ENCODE measurements at places on chromosomes 13 and 19.

DNA sequence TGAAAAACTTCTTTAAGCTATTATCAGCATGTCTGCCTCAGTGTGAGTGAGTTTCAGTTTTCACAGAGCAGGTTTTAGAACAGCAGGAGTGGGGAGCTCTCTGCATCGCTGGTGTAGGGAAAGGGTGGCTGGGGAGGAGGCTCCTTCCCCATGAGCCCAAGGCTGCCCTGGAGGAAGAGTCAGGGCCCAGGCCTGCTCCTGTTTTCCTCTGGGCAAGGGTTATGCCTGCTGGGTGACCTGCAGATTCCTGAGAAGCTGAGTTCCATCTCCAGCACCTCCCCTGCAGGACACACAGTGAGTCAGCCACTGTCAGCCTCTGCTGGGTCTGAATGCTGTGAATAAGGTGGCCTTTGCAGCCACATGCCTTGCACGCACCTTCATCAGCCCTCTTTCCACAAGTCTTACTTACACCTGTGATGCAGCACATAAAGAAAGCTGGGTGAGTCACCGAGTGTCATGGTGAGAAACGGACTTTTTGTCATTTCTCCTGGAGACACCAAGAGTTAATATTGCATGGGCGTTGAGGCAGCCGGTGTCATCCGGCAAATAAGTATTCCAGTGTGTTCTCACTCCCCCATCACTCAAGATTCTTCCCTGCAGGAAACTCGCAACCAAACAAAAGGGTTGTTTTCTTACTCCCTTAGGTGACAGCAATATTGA is 186.4 kb upstream of the KL start:
- no peak for DNase-seq

- DNase-seq = no peak
Observed at GRCh38 chr19:17606590-17607185, 51.2 kb downstream of the COLGALT1 start.

DNA sequence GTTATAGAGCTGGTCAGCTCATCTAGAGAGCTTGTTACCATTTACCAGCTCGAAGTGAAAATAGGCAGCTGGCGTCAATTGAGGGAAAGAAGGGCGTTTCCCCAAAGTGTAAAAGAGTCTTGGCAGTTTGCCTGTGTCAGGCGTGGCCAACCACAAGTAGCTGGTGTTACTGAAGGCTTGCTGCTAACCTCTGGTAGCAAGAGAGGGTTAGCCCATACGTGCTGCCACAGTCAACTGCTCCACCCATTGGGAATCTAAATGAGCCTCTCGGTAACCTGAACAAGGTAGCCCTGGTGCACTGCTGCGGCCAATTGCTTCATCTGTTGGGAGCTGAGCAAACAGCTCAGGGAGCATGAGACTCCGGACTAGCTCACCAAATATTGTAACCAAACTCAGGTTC is 314.9 kb upstream of the SLITRK5 start:
- DNase-seq = no peak

GRCh38 chr19:1000095-1000494 is at the start of gene GRIN3B:
TSS of gene GRIN3B (plus strand) at chr19:1000419. CDS start at chr19:1000438, 19 bp downstream.
- DNase-seq = peak; percentile 52

DNA sequence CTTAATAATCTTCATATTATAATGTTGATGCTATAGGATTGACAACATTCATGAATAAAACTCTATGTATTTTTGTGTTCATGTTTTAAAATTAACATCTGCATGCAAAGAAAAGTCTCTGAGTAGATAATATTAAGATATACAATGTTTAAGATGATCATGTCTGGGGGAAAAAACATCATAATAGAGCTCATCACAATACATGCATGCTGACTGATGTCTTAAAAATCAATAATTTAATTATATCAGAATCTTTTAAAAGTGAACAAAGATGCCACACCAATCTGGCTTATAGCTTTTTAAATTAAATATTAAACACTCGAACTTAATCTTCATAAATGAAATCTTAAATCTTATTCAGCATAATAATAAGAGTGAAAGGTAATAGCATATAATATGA is 933.9 kb upstream of the MIR17HG start:
- DNase-seq = no peak

DNA sequence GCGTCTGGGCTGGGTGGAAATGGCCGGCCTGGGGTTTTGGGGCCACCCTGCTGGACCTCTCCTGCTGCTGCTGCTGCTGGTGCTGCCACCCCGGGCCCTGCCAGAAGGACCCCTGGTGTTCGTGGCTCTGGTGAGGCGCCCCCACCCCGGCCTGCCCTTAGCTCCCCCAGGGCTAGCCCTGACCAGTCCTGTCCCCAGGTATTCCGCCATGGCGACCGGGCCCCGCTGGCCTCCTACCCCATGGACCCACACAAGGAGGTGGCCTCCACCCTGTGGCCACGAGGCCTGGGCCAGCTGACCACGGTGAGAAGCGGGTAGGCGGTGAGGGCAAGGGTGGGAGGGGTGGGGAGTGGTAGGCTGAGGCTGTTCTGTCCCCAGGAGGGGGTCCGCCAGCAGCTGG is at the start of gene ACP4:
TSS of gene ACP4 (plus strand) at position 20 of the 400 bp plus-strand sequence. CDS start at position 20, 0 bp downstream.
- no peak for DNase-seq

- DNase-seq = no peak
Observed at GRCh38 chr13:46698910-46699460, 98.0 kb downstream of the ESD start.

GRCh38 chr19:8449830-8450229 is 5.1 kb downstream of the HNRNPM start:
- peak; percentile 40 for DNase-seq

Data from T-helper 2 cell (primary cell).